ENCODE measurements at places on chromosomes 2 and 18.

DNA sequence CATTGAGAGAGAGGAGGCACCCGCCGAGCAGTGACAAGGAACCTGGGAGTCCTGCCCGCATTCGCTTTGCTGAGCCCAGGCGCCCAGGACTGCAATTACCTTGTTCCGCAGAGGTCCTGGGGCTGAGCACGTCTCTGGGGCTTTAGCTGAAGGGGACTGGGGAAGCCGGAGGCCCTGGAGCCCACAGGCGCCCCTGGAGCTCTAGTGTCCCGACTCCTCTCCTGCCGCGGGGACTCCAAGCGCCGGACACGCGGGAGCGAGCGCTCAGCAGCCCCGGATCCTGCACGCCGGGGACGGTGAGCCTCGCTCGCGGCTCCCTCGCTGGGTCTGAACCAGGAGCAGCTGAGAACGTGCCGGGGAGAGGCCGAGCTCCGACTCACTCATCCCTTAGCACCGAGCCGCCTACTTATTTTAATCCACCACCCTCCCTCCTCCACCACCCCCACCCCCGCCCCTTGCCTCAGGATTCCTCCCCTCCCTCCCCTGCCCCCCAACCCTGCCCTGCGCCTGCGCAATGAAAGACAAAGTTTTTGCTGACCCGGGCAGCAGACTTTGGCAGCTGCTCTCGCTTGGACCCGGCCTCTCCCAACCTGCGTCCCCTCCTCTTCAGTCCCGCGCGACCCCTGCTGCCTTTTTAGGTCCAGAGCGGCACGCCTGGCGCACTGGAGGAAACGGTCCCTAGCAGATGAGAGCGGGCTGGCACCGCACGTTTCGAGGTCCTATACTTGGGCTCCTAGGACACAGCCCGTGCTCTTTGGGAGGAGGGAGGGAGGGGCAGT lies at the start of gene OSR1:
OSR1 (minus strand) TSS at position 382 of the 779 bp plus-strand sequence. CDS start 4,818 bp downstream, outside the sequence.
- no peak for DNase-seq

DNA sequence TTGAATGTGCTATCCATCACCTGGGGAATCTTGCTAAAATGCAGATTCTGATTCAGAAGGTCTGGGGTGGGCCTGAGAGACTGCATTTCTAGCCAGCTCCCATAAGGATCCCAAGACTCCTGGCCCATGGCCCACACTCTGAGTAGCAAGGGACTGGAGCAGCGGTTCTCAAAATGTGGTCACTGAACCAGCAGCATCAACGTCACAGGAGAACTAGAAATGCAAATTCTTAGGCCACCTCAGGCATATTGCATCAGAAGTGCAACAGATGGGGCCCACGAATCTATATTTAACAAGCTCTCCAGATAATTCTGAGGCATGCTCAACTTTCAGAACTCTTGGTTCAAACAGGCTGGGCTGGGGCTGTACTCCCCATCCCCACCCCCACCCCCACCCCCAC lies 74.6 kb downstream of the DHRS9 start:
- no peak for DNase-seq

DNA sequence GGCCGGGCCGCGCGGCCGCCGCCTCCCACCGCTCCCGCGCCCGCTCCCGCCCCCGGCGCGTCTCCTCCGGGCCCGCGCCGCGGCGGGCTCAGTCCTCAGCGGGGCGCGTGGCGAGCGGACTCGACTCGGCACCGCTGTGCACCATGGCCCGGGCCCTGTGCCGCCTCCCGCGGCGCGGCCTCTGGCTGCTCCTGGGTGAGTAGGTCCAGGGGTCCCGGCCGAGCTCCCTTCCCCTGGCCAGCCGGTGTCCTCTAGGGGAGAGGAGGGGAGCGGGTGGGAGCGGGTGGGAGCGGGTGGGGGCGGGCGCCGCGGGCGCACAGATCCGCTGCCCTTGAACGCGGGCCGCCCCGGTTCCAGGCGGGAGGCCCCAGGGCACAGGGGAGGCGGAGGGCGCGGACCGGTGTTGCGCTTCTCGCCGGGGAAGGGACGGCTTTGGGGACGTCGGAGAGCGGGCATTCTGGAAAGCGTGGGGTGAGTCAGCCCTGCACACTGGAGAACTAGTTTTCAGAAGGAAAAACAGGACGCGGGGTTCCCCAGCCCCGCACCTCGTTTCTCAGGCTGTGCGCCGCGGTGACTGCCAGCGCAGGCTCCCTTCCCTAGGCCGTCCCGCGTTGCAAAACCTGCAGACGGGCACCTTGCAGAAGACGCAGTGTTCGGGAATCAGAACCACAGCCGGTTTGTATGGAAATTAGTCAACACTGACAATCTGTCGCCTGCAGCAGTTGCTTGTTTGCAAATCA lies at the start of gene RAMP1:
RAMP1 (plus strand) TSS at position 91 of the 740 bp plus-strand sequence; CDS start at position 144, 53 bp downstream.
- no peak for DNase-seq

GRCh38 chr2:86186431-86186830 lies 8.8 kb downstream of the IMMT start:
- no peak for DNase-seq

- no peak for DNase-seq
Observed at GRCh38 chr2:6008726-6009125, 316.5 kb downstream of the SOX11 start.

GRCh38 chr18:59517446-59518165 lies 158.5 kb upstream of the LMAN1 start:
- DNase-seq = no peak

- DNase-seq = no peak
Observed at GRCh38 chr2:62577994-62578781, 72.2 kb upstream of the TMEM17 start.

DNA sequence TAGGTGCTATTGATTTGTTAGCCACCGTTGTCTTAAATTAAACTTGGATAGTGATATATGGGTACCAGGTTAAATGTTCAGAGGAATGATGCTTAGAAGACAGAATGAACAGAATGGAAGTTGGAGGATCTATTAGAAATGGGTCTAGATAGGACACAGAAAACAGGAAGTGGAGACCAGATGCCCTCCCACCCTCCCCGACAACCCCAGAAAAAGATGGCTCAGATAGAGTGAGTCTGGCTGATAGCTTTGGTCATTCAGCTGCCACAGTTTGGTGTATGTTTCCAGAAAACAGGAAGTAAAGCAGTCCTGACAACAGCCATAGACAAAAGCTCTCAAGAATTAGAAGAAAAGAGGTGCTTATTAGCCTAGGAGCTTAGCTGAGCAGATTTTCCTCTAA lies 71.5 kb upstream of the DSG1 start:
- no peak for DNase-seq

DNA sequence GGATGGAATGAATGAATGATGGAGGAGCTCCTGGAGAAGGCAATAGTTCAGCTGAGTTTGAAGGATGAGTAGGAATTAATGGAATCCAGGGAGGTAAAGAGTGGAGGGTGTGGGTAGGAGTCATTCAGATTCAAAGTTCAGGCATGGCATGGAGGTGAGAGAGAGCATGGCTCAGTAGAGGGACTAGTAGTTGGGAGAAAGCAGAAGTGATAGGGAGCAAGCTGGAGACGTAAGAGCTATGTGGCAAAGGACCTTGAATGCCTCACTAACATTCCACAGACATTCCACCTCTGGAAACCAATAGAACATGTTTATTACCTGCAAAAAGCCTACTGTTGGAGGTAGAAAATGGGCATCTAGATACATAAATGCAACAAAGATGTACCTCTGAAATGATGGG lies 170.1 kb downstream of the HAUS1 start:
- DNase-seq = no peak

- no peak for DNase-seq
Observed at GRCh38 chr2:241811201-241811951, 2.4 kb downstream of the NEU4 start.

- no peak for DNase-seq
Observed at GRCh38 chr18:13179566-13180113, 38.9 kb upstream of the LDLRAD4 start.

DNA sequence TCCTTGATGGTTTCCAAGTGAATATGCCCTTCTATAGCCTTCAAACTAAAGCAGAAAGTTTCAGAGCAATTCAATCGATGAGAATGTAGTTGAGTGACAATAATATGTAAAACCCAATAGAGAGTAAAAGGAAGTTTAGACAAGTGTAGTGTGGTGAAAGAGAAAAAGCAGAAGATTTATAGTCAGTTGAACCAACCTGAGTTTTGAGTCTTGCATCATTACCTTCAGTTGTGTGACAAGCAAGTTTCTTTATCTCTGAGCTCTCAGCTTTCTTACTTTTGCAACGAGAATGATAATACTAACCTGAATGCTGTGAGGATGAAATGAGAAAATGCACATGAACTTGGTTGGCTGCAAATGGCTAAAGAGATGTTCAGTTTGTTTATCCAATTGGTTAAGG lies 40.6 kb upstream of the TMEM247 start:
- DNase-seq = no peak

DNA sequence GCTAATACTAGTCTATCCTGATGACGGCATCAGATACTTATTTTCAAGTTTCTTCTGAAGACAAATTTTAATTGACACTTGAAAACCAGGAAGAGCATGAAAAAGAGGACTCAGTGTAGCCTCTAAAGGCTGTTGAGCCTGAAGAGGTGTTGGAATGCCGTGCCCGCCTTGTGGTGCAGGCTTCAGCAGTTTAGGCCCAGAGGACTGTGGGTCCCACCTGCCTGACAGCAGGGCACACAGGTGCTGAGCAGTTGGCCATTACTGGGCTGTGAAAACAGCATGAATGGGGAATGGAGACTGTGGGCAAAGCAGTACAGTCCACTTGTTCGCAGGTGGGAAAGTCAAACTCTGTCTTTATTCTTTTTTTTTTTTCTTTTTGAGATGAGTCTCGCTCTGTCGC lies 49.8 kb upstream of the THOC1 start:
- DNase-seq = no peak

All from effector memory CD4-positive, alpha-beta T cell (primary cell).